Activated T-helper 1 cell treated with Interleukin-2 at 50 U/mL for 16 hours (primary cell): ENCODE measurements at places on chromosomes 1 and 21.
A peak's percentile ranks its signal among the peaks of the same experiment; 100 is the strongest.

DNA sequence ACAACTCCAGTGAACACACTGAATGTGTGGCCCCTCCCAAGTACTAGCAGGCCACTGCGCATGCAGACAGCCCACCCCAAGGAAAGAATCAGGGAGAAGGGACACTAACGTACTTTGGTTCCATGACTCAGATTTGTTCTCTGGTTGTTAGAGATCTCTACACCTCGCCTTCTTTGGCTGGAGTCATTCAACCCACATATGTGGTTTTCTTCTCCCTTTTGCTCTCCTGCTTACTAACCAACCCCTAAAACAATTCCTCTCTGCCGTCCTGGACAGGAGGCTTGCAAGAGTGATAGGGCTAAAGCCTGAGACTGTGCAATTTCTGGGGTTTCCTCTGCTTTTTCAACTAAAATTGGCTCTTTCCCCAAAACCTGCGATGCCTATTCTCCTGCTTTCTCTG lies 5.7 kb upstream of the CD48 start:
- DNase-seq, result no peak

- no peak for DNase-seq
Observed at GRCh38 chr21:34520764-34521508, 8.9 kb upstream of the KCNE1 start.

DNA sequence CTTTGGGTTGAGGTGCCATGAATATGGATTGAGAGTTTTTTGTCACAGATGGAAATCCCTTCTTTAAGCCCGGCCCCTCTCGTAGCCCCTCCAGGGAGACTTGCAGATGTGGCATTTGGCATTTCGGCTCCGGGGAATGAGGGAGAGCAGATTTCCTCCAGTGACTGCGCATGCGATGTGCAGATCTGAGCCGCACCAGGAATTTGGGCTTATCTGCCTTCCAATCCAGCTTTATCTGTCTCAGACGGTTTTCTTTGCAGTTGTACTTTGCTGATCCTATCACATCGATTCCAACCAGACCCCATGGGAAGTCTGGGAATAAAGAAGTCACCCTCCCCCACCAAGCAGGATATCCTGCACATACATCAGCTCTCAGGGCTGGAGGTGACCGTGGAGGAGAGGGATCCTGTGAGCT lies 11.7 kb downstream of the KIF26B start:
- DNase-seq, result no peak

- no peak for DNase-seq
Observed at GRCh38 chr1:207872621-207873020, 38.3 kb downstream of the CD34 start.

GRCh38 chr1:30599721-30600120 lies 123.7 kb downstream of the MATN1 start:
- DNase-seq, result no peak

- no peak for DNase-seq
Observed at GRCh38 chr1:63849149-63849548, 75.3 kb downstream of the ROR1 start.

DNA sequence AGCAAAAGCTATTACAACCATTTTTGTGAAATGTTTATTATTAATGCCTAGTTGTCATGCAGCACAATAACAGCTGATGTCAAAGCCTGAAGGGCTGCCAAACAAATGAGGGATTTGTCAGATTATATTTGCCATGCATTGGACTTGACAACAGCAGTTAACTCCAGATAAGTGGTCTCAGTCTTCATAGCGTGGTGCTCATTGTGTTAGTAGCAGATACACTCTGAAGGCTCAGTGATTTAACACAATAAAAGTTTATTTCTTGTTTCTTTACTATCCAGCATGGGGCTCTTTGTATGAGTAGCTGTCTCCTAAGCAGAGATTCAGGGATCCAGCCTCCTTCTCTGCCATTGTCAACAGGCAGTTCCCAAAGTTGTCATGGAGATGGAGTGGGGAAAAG lies 76.0 kb upstream of the PTGFRN start:
- DNase-seq, result no peak

- DNase-seq, result no peak
Observed at GRCh38 chr21:43192501-43193081, 23.8 kb downstream of the CRYAA start.

DNA sequence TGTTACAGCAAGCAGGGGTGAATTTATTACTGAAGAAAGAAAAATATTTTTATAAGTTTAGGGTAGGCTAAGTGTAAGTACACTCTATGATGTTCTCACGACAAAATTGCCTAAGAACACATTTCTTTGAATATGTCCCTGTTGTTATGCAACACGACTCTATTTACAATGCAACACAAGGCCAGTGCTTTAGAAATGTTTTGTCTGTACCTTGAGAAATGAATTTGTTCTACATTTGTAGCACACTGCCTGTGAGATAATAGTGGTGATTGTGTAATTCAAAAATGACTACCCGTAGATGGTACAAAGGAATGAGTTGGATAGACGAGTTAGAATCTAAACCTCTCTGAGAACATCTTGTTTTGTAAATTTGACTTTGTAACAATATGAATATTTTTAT lies 63.7 kb upstream of the IGSF5 start:
- no peak for DNase-seq

DNA sequence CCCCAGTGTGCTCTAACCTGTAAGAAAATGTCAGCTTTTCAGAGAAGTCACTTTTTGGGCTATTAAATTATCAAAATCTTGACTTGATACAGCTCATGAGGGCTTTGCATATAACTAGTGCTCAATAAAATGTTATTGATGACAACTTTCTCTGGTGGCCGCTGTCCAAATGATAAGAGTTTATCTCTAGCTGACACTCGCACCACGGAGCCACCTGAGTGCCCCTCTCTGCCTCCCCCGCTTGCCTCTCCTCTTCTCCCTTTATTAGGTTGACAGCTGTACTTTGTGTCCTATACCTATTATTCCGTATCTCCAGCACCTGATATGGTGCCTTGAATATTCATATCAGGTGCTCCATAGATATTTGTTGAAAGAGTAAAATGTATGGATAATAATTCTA lies 82.8 kb downstream of the PHTF1 start:
- DNase-seq, result no peak

GRCh38 chr21:33231526-33231925 lies 1.8 kb downstream of the IFNAR2 start:
- DNase-seq, result no peak

DNA sequence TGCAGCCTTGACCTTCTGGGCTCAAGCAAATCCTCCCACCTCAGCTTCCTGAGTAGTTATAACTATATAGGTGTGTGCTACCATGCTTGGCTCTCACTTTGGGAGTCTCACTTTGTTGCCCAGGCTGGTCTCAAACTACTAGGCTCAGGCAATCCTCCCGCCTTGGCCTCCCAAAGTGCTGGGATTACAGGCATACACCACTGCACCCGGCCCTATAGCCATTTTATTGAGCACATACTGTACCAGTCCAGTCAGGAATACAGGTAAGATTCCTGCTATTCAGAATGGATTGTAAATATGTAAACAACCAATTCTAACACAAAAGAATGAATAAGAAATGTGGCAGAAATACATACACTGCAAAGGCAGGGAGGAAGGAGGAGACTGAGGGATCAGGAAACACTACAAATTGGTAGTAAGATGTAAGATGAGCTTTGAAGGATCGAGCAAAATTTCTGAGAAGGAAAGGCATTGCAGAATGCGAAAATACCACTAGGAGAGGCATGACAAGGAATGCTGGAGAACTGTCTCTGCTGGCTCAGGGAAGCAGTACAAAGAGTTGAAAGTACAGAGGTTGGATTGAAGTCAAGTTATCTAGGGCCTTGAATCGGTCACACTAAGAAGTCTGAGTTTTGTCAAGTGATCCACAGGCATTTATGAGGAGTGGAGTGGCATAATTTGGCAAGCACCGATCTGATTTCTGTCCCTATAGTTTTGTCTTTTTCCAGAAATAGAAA lies 60.4 kb downstream of the LHX4 start:
- no peak for DNase-seq

DNA sequence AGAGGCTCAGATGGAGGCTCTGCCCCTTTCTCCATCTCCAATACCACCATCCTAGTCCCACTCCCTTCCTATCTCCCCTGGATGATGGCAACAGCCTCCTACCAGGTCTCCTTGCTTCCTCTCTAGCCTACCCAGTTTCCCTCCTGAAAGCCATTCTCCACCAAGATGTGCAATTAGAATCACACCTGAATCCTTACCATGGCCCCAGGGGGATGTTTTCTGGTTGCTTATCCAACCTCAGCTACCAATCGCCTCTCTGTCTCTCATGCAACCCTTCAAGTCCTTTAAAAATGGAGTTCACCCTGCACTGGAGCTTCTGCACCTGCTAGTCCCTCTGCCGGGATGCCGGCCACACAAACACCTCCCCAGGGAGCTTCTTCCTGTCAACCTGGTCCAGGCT lies 2.9 kb downstream of the RCAN1 start:
- DNase-seq, result no peak

GRCh38 chr1:244242446-244242845 lies 191.4 kb downstream of the ZBTB18 start:
- no peak for DNase-seq

DNA sequence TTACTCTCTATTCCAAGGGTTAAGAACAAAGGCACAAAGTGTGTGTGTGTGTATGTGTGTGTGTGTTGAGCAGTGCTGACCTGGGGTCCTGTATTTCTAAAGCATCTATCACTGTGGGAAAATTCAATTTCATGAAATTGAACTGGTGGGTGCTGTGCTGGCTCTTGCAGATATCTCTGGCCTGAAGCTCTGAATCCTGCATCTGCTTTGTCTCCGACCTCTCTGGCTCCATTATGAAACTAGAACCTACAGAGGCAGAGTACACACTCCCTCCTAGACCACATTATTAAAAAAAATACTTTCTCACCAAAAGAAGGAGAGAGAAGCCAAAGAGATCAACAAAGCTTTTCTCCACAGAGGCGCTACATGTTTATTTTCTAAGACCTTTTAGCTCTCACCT lies 88.4 kb upstream of the PDE4B start:
- DNase-seq, result no peak

GRCh38 chr1:80534606-80535360 lies 1266.0 kb upstream of the ADGRL2 start:
- no peak for DNase-seq

- no peak for DNase-seq
Observed at GRCh38 chr1:223775054-223775453, 62.7 kb downstream of the CAPN2 start.

DNA sequence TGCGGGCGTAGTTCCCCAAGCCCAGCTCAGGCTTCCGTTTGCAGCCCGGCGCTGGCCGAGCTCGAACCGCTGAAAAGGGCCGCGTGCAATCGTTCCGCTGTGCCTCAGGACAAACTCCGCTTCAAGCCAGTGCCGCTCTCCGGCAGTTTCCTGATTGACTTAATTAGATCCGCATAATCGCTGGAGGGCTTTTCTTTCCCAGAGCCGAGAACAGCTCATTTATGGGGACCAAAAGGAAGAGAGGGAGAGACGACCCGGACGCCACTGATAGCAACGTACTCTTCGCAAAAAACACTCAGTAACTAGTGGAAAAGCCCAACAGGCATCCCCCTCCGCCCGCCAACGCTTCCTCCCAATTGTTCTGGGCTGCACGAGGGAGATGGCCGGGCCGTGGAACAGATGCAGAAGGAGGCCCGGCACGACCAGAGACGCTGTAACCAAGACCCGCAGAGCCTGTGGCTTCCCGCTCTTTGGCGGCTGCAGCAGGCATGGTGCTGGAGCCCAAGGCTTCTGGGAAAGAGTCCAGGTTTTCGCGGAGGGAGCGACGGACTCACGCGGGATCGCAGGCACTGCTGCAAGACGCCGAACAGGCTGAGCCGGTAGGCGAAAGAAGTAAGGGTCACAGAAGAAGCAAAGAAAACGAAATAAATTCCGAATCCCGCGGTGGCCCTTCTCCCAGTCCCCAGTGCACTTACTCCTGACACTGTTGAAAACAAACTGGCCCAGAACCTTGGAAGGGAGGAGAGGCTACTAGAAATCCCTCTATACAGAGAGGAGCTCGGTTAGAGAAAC lies 3.6 kb upstream of the FOXD2 start:
- DNase-seq, result no peak

GRCh38 chr21:32249511-32250280 lies 29.2 kb downstream of the MIS18A start:
- DNase-seq, result no peak

DNA sequence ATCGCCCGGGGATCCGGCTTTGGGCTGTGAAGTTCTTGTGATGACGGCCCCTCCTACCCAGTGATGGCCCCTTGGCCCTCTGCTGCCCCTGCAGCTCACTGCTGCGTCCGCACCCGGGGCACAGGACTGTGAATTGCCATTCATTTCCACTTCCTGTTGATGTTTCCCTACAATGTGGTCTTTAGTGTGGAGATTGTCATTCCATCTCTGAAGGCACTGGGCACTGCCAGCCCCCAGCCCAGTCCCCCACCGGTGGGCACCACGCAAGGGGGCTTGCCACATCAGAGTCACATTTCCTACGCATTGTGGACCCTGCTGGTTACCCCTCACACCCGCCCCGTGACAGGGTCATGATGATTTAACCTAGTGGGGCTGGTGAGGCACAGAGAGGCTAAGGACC lies 2.5 kb upstream of the MX2 start:
- DNase-seq, result no peak

- peak; percentile 12 for DNase-seq
Observed at GRCh38 chr21:38159355-38159754, 97.4 kb upstream of the KCNJ15 start.

DNA sequence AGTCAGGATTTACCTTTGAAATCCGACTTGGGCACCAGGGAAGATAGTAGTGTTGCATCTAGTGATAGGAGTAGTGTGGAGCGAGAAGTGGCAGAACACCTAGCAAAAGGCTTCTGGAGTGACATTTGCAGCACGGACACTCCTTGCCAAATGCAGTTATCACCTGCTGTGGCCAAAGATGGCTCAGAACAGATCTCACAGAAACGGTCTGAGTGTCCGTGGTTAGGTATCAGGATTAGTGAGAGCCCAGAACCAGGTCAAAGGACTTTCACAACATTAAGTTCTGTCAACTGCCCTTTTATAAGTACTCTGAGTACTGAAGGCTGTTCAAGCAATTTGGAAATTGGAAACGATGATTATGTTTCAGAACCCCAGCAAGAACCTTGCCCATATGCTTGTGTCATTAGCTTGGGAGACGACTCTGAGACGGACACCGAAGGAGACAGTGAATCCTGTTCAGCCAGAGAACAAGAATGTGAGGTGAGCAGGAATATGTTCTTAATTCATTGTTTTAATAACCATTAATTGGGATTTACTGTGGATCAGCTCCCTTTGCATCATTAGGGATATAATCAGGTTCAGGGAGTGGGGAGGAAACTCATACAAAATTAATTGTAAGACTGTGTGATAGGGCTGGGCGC lies 28.3 kb downstream of the BACH1 start:
- no peak for DNase-seq

DNA sequence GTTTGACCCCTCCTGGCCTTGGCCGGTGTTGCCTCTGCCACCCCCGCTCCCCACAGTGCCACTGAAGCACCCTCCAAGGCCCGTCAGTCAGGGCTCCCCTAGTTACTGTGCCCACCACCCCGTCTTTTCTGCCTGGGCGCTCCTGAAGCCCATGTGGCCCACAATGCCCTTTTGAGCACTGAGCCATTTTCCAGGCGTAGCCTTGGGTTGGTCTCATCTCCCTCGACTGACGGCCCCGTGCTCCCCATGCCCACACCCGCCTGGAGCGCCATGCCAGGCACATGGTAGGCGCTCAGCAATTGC lies 107.9 kb downstream of the WDR4 start:
- no peak for DNase-seq

DNA sequence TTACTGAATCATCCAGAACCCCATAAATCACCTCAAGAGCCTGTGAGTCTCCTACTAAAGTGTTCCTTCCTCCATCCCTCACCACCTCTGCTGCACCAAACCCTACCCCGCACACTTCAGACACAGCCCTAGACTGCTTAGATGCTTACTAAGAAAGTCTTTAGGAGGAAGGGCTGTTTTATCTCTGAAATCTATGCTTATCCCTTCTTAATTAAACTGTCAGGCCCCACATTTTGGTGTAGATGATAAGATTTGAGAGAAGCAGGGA lies 216.8 kb upstream of the SGIP1 start:
- no peak for DNase-seq
